Cortex of kidney (tissue), 1 donor: ENCODE measurements at places on chromosomes 16 and 17.

GRCh38 chr17:47781397-47781796 is 40.2 kb downstream of the OSBPL7 start:
- DNase-seq, result no peak

- no peak for DNase-seq
These were observed 373.7 kb downstream of the SOX9 start for GRCh38 chr17:72494566-72494965.

DNA sequence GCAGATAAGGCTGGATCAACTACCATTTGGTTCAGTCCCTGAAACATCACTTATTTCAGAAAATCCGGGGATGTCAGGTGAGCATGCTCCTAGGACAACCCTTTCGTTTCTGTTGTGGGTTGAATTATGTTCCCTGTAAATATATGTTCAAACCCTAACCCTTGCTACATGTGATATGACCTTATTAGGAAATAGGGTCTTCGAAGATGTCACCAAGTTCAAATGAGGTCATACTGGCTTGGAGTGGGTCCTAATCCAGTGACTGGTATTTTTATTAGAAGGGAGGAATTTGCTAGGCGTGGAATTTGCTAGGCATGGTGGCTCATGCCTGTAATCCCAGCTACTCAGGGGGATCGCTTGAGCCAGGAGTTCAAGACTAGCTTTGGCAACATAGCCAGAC is 21.3 kb downstream of the SNX20 start:
- DNase-seq, result no peak

DNA sequence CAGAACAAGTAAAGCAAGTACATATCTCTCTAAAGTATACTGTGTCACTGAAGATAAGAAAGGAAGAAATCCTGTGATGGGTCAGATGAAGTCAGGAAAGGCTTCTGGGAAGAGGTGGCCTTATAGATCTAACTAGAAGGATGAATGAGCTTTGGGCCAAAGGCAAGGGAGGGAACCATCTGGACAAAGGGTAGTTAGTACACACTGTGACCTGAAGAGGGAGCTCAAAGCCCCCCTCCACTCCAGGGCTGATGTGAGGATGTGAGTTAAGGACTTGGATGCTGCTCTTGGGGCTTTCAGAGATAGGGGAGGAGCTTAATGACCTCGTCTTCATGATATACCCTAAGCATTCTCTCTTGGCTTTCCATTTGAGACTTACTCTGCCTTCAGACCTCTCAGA is 185.3 kb upstream of the CACNG3 start:
- DNase-seq, result no peak

DNA sequence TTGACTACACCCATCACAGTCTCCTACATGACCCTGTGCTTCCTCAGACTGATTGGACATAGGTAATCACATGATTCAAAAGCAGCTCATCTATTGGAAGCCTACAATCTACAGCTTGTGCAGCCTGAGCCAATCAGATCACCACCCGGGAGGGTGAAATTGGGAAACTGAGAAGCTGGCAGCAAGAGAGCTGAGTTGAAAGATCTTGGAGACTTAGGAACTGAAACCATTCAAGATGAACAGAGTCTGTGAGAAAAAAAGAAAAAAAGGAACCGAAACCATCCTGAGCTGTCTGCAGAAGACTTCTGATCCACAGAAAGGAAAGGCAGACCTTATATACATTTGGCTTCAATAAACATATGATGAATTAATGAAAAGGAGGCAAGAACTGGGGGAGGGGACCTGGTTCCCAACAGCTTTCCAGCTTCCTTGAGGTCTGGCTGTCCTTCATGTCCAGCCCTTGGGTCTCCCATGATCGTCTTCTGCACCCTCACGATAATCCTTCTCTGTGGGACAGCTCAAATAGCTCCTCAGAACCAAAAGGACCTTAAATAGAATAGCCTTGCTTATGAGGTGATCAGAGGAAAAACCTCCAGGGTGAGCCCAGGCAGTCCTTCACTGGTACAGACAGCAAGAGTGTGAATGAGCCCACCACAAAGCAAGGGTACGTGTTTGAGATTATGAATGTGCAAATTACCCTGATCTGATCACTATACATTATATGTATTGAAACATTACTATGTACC is 32.6 kb downstream of the PLXDC1 start:
- no peak for DNase-seq

- DNase-seq, result no peak
These were observed 12.1 kb upstream of the RIPOR1 start for GRCh38 chr16:67516296-67517154.

GRCh38 chr17:44334315-44334714 is 9.7 kb upstream of the SLC25A39 start:
- no peak for DNase-seq
